Amniotic epithelial cell (primary cell): ENCODE measurements at places on chromosomes 3 and 15.

- no peak for DNase-seq
Measured at GRCh38 chr3:56629047-56629446, 54.0 kb downstream of the TASOR start.

DNA sequence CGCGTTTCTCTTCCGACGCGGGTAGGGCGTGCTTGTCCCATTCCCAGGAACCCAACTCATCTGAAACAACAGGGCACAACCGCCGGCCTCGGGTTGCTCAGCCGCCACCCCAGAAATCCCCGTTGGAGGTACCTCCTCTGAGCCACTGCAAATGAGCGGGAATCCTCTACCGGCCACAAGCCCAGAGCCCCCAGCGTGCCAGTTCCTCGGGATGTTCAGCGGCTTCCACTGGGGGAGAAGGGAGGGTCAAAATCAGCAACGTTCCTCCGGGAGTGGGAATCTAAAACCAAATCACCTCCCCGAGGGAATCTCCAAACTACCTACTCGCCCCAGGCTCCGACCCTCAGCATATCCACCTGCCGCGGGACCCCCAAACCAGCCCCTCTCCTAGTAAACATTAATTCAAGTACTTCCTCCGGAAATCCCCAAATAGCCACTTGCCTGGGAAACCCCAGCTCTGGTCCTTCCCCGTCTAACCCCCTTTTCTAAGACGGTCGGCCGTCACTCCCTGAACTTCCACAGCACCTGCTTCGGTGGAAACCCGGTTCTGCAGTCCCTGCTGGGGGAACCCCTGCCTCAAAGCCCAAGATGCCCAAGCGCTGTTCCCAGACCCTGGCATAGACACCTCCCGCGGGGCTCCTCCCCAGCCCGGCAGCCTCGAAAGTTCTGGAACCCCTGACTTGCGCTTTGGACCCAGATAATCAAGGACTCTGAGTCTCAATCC lies 887 bp downstream of the OXTR start:
- no peak for DNase-seq

DNA sequence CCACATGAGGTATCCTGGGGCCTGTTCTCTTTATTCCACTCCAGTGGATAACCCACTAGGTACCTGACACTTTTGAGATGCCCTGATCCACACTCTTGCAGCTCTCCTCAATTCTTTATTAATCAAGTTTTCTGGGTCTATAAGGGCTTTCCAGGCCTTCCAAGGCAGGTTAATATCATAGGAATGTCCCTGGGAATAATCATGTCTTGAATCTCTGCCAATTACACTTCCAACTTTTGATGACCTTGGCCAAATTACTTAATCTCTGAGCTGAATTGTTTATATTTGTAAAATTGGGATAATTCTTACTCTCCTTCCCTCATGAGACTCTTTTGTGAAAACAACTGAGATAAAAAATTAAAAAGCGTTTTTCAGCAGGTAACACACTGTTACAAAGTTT lies 881.7 kb downstream of the MCTP2 start:
- peak; percentile 18 for DNase-seq

DNA sequence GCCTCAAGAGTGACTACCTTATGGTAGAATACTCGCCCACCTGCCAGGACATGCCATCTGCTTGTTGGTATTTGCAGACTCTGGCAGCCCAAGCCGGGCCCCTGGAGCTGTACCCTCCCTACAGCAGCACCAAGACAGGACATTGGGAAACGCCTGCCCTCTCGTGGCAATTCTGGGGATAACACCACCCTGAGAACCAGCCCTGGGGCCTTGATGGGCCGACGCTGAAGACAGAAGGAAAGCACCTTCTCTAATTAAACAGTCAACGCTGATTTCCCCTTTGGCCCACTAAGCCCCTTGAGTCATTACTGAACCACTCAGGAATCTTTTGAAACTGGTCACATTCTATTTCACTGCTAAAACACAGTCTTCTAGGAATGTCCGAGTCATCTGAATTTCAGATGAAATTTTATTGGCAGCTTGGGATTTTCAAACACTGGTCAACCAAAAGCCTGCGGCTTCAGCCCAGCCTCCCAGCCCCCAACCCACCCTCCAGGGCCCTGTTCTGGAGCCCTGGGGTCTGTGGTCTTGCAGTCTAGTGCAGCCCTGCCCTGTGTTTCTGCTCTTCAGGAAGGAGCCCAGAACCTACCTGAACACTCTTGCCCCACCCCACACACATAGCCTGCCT lies 91.3 kb downstream of the TMEM266 start:
- peak; percentile 59 for DNase-seq

GRCh38 chr3:167992381-167992780 lies 103.3 kb downstream of the GOLIM4 start:
- no peak for DNase-seq

GRCh38 chr3:123071146-123071545 lies 4.3 kb downstream of the PDIA5 start:
- DNase-seq = peak; percentile 85

GRCh38 chr15:48355377-48355776 lies 24.1 kb downstream of the DUT start:
- peak; percentile 82 for DNase-seq

DNA sequence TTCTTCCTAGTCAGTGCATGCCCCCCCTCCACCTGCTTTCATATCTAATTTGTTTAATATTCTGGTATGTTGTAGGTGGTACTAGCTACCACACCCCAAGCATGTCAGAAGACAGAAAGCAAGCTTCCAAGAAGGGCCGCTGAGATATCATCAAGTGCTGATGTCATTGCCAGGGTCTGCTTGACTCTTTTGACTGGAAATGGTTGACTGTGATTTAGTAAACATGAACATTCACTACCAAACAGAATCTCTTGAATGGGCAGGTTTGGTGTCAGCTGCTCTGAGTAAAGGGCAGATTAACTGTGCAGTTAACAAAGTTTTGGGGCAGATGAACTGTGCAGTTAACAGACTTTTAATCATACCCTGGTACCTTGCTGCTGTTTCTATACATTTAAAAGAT lies 244.2 kb upstream of the SATB1 start:
- DNase-seq = no peak

GRCh38 chr3:104411757-104412156 lies 955.0 kb upstream of the ALCAM start:
- DNase-seq = no peak

DNA sequence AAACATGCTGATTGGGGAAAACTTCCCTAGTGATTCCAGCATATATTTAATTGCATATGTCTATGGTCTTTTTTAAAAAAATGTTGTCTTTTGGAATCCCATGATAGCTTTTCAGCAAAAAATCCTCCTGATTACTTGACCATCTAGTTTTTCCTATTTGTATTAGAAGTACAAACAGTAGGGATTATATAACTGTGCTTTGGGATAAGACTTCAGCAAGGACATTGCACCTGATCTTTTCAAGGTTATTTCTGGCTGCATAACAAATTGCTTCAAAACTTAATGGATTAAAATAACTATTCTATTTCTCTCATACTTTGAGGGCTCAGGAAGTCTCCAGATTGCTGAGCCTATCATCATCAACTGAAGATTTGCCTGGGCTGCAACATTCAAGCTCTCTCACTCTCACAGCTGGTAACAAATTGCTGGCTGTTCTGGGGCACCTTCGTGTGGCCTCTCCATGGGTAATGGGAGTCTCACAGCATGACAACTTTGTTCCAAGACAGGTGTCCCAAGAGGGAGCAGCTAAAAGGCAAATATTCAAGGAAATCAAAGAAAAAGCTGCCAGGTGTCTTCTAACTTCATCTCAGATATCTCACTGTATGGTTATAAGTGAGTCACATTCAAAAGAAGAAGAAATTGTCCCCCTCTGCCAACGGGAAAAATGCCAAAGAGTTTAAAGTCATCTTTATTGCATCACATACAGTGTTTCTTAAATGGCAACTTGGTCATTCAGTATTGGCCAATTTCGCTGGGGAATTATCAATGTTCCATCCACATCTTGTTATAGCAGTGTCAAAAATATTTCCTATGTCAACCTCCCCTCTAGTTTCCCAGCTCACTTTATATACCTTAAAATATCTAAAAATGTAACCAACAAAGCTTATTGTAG lies 644.5 kb upstream of the GRM7 start:
- no peak for DNase-seq

- peak; percentile 69 for DNase-seq
Measured at GRCh38 chr3:25423780-25424588, 4.1 kb upstream of the RARB start.

DNA sequence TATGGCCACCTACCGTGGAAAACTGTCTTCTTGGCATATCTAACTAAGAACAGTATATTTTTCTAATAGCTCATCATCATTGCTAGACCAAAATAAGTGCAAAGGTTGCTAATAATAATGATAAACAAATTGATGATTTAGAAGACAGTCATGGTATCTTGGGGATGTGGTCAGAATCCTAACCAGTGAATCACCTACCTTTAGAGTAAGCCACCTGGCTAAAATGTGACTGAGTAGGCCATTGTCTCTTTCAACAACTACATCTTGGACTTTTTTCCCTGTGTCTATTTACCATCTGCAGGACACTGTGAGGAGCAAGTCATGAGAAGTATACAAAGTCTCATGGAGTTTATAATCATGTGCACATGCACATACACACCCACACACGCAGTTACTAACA lies 273.5 kb upstream of the SEMA6D start:
- DNase-seq = no peak

GRCh38 chr3:12966847-12967605 lies 106.2 kb downstream of the IQSEC1 start:
- no peak for DNase-seq
